ENCODE measurements at places on chromosomes 11 and 22.

GRCh38 chr22:32761251-32761903 lies 40.1 kb upstream of the TIMP3 start:
- no peak for DNase-seq

DNA sequence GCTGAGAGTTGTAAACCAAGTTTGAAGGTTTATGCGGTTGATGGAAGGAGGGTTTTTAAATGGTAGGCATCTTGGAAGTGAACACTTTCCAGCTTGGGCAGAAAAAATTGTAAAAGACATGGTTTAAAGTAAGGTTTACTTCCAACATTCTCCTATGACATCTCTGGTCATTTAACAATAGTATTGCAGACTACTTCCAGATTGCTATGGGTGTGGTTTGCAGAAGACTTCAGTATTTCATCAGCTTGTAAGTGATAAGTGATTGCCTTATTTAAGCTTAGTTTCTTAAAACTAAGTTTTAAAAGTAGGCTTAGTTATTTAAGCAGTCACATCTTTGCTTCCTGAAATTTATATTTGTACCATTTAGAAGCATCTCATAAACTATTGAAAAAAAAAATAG lies 7.2 kb upstream of the STT3A start:
- DNase-seq = no peak

DNA sequence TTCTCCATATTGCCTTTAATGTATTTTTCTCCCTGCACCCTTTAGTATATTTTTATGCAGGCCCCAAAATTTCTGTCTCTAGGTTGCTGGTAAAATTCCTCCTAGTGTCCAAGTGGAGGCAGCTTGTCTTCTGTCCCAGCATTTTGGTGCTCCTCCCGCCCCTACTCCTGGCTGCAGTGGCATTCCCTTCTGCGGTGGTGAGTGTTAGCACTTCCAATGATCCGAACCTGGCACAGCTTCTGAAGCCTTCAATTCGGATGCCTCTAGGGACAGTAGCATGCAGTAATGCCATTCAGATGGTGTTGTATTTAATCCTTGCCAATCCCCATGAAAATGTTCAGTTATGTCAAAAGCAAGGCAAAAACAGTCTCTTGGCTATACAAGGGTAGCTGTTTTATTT lies 5.9 kb downstream of the YWHAH start:
- no peak for DNase-seq

DNA sequence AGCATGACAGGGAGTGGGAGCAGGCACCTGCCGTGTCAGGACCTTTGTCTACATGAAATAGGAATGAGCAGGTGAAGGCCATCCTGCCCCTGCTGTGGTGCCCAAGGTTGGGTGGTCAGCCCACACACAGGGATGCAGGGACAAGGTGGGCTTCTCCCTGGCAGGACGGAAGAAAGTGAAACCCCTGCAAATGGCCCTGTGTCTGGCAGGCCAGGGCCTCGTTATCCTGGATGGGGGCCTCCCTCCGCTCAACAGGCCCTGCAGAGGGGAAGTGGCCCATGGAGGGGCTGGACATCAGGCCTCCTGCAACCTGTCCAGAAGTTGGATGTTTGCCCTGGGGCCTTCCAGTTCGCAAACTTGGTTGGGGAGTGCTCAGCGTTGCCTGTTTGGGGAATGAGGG lies 14.9 kb downstream of the TOB2 start:
- DNase-seq = no peak

DNA sequence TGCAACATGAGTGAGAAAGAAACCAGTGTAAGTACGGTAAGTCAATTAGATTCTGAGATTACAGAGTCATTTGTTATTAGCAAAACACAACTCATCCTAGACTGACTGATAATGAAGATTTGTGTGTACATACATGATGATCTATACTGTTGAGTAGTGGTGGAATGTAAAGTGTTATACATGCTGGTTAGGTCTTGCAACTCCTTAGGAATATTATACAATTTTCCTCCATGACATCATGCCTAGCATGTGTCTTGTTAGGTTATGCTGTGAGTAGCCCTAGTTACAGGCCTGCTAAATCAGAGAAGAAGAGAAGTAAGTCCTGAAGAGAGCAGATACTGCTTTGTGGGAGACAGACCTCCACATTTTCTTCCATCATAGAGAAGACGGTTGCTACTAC lies 880.6 kb downstream of the LUZP2 start:
- DNase-seq = no peak

- no peak for DNase-seq
These were observed 1.3 kb downstream of the HIRA start for GRCh38 chr22:19429950-19430889.

DNA sequence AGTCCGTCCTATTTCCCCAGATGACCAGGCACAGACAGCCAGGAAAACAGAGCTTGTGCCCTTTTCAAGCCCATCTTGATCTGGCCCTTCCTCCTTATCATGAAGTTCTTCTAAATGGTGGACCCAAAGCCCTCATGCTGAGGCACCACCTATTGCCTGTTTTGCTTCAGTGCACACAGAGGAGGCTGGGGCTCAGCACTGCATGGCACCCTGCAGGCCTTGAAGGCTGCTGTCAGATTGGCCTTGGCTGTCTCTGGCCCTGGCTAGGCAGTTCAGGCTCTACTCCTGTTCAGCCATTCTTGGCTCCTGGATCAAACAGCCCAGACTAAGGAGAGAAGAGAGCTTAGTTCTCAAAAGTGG lies 49.2 kb downstream of the OTOG start:
- DNase-seq = no peak

GRCh38 chr11:86117001-86117711 lies 48.3 kb upstream of the PICALM start:
- no peak for DNase-seq

GRCh38 chr22:24455751-24456426 lies 28.5 kb downstream of the ADORA2A start:
- no peak for DNase-seq

GRCh38 chr22:43274595-43275240 lies 68.5 kb downstream of the SCUBE1 start:
- no peak for DNase-seq

GRCh38 chr22:20056696-20057386 lies 23.2 kb upstream of the DGCR8 start:
- no peak for DNase-seq

DNA sequence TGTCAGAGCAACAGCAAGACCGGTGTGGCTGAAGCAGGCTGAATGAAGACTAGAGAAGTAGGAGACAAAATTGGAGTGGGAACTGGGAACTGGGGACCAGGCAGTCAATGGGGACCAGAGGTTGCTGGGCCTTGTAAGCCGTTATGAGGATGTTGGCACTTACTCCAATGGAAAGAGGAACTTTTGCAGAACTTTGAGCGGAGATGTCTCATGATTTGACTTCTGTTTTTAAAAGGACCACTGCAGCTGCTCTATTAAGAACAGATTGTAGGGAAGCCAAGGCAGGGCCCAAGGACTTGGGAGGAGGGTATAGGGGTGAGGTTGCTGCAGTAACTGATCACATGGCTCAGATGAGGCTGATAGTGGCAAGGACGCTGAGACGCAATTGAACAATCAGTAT lies 34.2 kb downstream of the IL18 start:
- DNase-seq = no peak

DNA sequence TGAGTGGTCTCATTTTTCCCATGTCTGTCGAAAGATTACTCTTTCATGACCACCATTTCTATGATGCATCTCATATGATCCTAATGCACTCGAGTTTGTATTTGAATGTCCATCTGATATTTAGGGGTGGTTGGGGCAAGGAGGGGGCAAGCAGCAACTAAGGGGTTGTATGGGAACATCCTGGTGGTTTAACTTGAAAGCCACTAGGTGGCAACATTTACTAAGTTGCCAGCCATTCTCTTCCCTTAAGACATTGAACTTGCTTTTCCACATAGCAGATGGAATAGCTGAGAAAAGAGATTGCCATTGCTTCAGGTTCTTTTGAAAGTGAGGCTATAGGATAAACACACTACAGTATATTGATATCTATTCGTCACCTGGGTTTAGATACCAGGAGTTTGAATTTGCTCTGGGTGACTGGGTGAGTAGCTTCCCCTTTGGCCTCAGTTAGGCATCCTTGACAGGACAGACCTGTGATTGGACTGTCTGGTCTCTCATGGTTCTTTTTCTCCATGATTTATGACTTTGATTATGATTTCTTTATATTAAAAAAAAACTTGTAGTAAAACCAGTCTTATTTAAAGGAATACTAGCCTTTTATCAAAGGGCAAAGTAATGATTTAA lies 32.4 kb downstream of the NF2 start:
- no peak for DNase-seq

GRCh38 chr11:9626496-9627394 lies 37.1 kb upstream of the SWAP70 start:
- no peak for DNase-seq

All from sciatic nerve (tissue), 2 donors.